ENCODE measurements at places on chromosomes 3 and 15.

- DNase-seq, result no peak
Measured at GRCh38 chr3:39105687-39106063, 1.8 kb downstream of the GORASP1 start.

- no peak for DNase-seq
Measured at GRCh38 chr3:185488465-185488864, 10.4 kb downstream of the TMEM41A start.

- peak; percentile 44 for DNase-seq
Measured at GRCh38 chr15:50764461-50765194, 878 bp downstream of the SPPL2A start.

- DNase-seq, result no peak
Measured at GRCh38 chr3:31025541-31025940, 131.1 kb upstream of the GADL1 start.

DNA sequence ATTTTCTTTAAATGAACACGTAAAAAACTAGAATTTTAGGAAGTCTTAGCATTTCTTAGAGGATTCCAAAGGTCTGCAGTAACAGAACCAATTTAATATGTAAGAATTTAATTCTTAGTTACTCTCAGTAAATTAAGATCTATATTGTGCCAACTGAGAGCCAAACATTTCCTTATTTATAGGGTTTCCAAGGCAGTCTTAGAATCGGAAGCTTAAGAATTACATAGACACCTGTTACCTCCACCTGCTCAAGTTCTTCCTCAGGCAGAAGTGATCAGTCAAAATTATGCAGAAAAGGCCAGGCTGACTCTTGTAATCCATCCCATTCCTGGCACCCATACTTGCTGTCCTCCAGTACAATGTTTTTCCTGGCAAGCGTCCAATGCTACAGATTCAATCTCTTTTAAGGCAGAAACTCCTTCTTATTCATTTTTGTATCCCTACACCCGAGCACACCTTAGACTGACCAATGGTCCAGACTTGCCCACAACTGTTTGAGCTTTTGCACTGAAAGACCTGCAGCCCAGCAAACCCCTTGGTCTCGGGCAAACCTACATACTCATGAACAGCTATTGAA, 64.3 kb downstream of the NCEH1 start:
- DNase-seq, result peak; percentile 28

- DNase-seq, result no peak
Measured at GRCh38 chr3:161925749-161926360, 429.2 kb downstream of the OTOL1 start.

GRCh38 chr15:32869776-32870175, 152.0 kb downstream of the GREM1 start:
- DNase-seq, result no peak

DNA sequence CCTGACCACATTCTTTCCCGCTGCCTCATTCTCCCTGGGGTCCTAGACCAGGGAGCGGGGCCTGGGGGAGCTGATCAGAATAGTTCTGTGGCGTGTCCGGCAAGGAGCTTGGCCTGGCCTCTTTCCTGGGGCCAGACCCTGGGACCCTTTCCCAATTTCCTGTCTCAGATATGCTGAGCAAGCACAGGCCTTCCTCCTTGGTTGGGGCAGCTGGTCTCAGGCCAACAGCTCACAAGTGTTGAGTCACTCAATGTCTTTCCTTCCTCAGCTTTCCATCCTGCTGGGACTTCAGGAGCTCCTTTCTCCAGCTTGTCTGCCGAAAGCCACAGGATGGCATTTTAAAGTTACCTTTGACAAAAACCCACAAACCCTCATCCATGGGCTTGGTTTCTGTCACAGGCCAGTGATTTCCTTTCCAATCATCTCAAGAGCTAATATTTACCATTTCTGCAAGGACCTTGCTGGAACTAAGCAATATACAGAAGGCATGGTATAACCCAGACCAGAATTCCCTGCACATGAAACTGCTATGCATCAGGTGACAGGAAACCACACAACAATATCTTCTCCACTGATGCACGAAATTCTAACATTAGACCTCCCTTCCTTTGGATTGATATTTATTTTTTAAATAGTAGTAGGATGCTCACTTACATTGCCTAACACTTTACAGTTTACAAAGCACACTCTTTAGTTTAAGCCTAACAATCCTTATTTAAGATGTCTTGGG, 19.5 kb upstream of the TIMP4 start:
- DNase-seq, result no peak

GRCh38 chr3:143847787-143848631, at the start of gene SLC9A9:
Gene SLC9A9 (minus strand): TSS chr3:143848468. CDS start chr3:143848322, 146 bp downstream.
- DNase-seq, result no peak

DNA sequence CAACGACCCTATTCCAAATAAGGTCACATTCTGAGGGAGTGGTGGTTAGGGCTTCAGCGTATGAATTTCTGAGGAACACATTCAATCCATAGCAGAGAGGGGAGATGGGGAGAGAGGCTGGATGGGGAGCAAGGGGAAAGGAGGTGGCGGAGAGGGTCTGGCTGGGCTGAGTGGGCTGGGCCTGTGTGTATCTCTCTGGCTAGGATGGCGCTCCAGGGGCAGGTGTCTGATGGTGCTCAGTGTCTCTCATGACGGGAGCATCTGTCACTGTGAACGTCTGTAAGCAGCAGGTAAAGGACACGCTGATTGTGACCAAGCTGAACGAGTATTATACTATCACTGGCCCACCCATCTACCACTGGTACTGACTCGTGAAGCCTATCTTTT, 159.6 kb downstream of the XXYLT1 start:
- no peak for DNase-seq

DNA sequence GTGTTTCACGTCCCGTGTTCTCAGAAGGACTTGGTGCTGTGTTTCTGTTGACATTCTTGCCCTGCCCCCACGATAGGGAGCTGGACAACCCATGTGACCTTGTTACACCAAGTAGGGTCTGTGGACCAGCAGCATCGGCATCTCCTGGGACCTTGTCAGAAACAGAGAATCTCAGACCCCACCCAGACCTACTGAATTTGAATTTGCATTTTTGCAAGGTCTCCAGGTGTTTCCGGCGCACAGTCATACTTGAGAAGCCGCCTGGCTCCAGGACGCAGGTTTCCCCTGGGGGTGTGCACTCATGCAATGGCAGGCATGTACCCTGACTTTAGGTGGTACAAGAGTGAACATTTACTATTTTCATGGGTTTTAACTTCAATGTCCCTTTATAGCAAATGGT, 117.9 kb downstream of the TLE3 start:
- DNase-seq, result no peak

DNA sequence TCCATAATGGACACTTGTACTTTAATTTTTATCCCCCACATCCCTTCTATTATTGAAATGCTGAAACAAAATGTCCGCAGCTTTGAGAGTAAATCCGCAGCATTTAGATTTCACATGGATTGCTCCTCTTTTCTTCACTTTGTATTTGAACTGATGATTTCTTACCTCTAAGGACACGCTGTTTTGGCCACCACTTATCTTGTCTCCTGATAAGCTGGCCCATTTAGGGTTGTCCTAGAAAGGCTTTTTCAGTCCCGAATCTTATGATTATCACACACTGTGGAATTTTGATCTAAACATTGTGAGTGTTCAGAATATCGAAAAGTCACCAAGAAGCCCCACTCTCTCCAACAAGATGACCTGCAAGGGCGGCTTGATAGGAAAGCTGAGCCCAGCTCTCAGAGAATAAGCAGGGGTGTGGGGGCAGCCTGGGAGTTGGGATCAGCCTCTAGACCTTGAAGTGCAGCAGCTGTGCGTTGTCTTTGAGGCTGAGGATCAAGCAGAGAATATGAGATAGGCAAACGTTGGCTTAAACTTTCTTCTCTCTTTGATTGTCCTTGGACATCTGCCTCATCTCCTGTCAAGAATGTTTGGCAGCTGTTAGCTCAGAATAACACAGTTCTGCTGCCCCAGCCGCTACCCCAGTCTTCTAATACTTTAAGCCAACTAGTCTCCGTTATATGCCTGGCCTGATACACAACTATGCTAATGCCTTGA, 399.7 kb upstream of the NR2F2 start:
- DNase-seq, result no peak

DNA sequence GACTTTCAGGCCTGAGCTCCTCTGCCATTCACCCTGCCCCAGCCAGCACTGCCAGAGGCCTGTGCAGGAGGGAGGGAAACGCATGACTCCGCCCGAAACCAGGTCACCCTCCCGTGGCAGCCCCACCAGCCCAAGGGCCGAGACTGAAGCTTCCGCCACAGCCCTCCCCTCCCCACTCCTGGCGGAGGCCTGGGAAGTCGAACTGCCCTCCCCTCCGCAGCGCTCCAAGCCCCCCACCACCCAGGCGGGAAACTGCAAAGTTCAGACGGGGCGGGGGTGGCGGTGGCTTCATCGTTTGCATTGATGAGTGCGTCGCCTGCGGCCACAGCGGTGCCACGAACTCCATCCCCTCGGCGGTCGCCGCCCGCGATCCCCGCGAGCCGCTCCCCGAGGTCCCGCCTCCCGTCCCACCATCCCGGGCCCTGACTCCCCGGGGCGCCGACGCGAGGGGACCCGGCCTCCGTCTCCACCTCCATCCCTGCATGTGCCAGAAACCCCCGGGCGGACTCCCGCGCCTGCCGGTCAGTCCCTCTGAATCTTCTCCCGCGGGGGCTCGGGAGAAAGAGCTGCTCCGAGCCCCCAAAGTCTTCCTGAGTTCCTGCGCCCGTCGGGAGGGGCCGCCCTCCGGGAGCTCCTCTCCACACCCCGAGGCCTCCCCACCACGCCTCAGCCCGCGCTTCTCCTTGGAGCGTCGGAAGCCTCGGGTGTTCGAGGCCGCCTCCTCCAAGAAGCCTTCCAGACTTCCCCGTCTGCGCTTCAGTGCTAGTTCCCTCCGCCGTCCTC, 698 bp downstream of the MELTF start:
- no peak for DNase-seq

DNA sequence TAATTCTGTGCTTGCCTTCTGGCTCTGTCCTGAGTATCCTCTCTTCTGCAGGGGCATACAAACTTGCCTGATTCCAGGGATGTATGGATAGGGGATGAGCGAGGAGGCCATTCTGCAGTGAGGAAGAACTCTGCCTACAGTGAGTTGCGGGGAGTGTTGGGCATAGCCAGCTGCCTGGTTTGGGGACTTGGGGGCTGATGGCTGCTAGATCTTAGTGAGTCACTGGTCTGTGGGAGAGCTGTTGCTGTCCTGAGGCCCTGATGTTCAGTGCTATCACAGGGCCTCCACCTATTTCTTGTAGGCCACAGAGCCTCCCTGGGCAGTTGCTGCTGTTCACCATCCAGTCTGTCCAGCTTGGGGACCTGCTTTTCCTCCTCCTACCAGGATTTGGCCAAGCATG, 20.3 kb downstream of the CDAN1 start:
- no peak for DNase-seq

Measured in NCI-H2081 (cell line).